ENCODE measurements at places on chromosomes 2 and 18.
A peak's percentile ranks its signal among the peaks of the same experiment; 100 is the strongest.

DNA sequence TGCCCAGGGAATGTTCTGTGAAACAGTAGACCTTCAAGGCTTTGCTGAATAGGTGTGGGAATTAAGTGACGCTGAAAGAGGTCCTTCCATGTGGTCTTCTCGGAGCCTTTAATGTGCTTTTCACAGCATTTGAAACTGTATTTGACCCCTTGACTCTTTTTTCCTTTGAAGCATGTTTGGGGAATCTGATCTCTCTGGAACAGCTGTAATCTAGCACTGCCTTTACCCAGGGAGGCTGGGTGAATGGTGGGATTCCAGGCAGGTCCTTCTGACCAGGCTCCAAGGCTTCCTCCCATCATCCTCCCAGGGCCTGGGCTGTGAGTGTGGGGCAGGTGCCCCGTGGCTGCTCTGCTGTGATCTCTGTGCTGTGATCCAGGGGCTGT, 4.2 kb downstream of the ZAP70 start:
- DNase-seq = no peak

GRCh38 chr2:73028841-73029240, 42.7 kb downstream of the SFXN5 start:
- DNase-seq = no peak

- no peak for DNase-seq
Measured at GRCh38 chr2:10101491-10101890, 21.0 kb upstream of the RRM2 start.

DNA sequence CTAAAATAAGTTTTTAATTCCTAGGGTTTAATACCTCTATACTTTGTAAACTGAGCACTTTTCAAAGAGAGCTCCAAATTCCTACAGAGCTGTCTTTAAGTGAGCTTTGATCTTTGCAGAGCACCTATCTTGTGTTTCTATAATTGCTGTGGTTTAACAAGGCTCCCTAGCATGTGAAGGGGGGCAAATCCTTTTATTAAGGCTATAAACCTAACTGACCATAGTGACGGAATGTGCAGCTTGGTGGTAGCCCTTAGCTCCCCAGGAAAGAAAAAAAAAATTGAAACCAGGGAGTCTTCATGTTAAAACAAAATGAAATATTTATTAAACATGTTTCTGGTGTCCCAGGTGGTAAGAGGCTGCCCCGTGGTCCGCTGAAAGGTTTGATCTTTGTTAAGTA, 78.6 kb upstream of the ETAA1 start:
- DNase-seq = no peak

DNA sequence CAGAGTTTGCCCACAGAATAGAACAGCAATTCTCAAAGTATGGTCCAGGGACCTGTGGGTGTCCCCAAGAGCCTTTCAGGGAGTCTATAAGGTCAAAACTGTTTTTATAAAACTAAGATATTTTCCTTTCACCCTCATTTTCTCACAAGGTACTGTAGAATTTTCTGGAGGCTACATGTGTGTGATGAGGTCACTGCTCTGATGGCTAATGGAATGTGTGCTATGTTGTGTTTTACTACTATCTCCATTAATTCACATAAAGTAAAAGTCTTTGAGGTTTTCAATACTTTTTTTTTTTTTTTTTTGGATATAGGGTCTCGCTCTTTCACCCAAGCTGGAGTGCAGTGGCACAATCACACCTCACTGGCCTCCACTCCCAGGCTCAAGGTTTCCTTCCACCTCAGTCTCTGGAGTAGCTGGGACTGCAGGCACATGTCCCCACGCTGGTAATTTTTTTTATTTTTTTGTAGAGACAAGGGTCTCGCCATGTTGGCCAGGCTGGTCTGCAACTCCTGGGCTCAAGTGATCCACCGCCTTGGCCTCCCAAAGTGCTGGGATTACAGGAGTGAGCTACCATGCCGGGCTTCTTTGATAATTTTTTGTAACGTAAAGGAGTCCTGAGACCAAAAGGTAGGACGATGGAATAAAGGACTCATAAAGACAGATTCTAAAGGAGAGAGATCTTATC, 1.8 kb downstream of the TRABD2A start:
- no peak for DNase-seq

- no peak for DNase-seq
Measured at GRCh38 chr2:20103530-20103929, 52.1 kb upstream of the LAPTM4A start.

DNA sequence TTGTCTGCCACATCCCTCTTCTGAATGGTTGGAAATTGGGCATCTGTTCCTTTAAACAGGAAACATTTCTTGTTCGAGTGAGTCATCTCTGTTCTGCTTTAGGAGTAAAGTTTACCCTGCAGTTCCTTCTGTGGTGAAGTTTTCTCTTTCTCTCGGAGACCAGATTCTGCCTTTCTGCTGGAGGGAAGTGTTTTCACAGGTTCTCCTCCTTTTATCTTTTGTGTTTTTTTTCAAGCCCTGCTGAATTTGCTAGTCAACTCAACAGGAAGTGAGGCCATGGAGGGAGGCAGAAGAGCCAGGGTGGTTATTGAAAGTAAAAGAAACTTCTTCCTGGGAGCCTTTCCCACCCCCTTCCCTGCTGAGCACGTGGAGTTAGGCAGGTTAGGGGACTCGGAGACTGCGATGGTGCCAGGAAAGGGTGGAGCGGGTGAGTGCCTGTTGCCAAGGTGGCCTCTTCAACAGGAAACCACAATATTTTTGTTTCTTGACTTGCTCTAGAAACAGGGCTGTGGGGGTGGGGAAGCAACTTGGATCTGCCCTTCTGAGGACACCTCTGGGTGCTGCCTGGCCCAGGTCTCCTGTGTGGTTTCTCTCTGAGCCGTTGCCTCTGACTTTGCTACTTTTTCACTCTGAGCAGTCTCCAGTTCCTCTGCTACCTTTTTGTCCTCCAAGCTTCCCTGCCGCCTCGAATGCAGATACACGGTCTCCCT, 2.2 kb upstream of the CASP8 start:
- peak; percentile 88 for DNase-seq

DNA sequence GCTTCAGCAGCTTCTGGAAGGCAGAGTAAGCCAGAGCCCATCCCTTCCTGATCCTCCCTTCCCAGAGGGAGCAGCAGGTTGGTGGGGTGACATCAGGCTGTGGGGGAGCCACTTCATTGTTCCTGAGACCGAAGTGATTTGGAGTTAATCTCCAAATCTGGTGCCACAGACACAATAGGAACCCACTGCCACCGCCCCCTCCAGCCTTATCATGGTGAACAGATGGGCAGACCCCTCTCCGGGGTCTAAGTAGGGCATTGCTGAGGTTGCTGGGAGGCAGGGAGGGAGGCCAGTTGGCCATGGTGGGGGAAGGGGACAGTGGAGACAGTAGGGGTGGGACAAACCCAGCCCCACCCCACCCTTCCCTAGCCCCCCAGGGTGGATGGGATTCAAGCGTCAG, 25.6 kb upstream of the SLC35F6 start:
- no peak for DNase-seq

DNA sequence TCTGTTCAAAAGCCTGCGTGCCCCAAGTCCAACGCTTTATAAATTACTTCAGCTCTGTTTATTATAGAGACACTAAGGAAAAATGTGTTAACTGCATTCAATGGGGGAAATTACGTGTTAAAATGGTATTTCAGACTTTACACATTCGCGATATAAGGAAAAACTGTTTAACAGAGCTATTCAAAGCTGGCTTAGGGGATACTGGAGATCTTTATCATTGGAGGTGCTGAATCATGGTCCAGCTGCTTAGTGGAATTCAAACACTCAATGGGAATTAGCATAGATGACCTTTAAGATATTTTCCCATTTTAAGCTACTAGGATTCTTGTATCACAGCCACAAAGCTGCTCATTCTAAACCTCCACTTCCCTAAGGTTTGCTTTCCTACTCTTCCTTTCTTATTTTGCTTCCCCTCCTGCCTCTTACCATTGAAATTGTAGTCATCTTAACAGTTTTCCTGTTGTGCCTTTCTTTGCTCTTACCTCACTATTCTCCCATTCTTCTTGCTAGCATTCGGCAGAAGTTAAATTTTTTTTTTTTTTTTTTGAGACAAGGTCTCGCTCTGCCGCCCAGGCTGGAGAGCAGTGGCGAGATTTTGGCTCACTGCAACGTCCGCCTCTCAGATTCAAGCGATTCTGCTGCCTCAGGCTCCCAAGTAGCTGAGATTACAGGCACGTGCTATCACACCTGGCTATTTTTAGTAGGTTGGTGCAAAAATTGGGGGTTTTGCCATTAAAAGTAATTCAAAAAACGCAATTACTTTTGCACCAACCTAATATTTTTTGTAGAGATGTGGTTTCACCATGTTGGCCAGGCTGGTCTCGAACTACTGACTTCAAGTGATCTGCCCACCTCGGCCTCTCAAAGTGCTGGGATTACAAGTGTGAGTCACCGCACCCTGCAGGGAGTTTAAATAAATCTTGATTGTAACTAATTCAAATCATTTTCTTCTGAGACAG, 6.5 kb downstream of the SULT6B1 start:
- DNase-seq = no peak

DNA sequence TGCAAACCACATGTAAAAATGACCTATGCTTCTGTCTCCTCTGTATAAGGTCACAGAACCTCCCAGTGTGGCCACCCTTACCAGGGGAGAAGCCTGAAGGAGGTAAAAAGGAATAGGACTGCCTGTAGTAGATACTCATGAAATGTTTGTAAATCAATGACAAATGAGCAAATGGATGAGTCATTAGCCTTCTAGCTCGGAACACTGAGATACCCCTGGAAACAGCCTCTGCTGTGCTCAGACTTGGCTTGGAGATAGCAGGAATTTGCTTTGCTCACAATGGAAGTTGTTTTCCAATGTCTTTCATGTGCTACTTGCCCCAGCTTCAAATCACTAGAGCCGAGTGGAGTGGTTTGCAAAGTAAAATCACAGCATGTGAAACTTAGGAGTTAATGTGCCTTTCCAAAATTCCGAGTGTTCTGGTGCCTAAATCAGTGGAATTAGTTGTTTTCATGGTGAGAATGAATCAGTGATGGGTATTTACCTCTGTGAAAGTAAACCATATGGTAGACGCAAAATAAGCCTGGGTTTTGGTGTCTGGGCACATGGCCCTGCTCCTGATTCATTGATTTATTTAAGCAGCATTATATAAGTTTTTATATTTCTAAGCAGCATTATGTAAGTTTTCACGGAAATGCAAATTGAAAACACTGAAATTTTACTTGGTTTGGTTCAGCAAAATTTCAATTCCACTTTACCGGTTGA, 154.0 kb upstream of the MAP3K20 start:
- no peak for DNase-seq

DNA sequence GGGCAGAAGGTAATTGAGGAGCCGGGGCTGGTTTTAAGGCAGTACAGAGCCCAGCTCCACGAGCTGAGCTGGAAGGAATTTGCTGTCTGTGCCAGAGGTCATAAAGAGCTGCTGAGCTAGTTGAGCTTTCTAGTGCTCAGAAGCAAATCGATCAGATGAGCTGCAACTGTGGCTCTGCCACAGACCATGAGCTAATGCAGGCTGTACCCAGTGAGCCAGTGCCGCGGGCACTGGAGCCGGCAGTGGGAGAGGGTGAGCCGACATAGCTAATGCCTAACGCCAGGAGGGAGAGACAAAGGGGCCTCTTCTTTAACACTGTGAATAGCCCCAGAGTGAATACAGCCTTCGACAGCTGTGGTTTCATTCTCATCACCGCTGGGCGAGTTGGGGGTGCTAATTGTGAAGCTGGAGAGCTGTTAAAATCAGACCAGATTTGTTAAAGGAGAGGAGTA, 410.1 kb upstream of the TCF4 start:
- no peak for DNase-seq

DNA sequence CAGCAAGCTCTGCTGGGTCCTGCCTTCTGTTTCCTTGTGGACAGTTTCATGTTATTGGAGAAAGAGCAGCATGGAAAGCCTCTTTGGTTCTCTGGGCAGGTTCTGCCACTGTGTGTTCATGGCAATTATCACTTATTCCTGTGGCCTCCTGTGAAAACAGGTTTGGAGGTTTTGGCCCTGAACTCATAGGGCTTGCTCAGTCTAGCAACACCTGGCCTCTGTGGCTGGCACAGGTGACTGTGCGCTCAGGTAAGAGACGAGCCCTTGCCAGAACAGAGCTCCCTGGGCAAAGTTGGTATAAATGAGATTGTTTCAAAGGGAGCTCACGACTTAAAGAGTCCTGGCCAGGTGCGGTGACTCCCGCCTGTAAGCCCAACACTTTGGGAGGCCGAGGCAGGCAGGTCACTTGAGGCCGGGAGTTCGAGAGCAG, 5.7 kb downstream of the CEP68 start:
- DNase-seq = no peak

Data from GDM1 (cell line).